Activated T-cell treated with anti-CD3 and anti-CD28 coated beads, Interleukin-2, amount 50 U/mL, for 24 hours (primary cell): ENCODE measurements at places on chromosomes 16 and 17.

GRCh38 chr17:50180111-50180510 is 14.3 kb downstream of the SGCA start:
- H3K36me3 ChIP-seq: no peaks in the 10 kb centered on the region
- peaks cover 27% of the 10 kb centered on the region for H3K4me1 ChIP-seq
- H3K27me3 ChIP-seq: no peaks in the 10 kb centered on the region
- H3K27ac ChIP-seq: no peak overlapping the region

- no peak for DNase-seq
- H3K4me1 ChIP-seq: no peaks in the 10 kb centered on the region
- no peaks in the 10 kb centered on the region for H3K27me3 ChIP-seq
- no peak overlapping the region for H3K4me3 ChIP-seq
These were observed 14.4 kb downstream of the MYBBP1A start for GRCh38 chr17:4540687-4541327.

- no peak for DNase-seq
- H3K27me3 ChIP-seq: no peaks in the 10 kb centered on the region
- no peaks in the 10 kb centered on the region for H3K4me1 ChIP-seq
- H3K36me3 ChIP-seq: no peaks in the 10 kb centered on the region
- no peak overlapping the region for H3K27ac ChIP-seq
These were observed 658.9 kb downstream of the TOX3 start for GRCh38 chr16:51888016-51888415.

GRCh38 chr16:7755347-7755882 is 422.8 kb downstream of the RBFOX1 start:
- no peaks in the 10 kb centered on the region for H3K4me1 ChIP-seq
- no peak overlapping the region for H3K4me3 ChIP-seq
- H3K27me3 ChIP-seq: no peaks in the 10 kb centered on the region
- H3K27ac ChIP-seq: no peak overlapping the region
- no peak for DNase-seq
- no peaks in the 10 kb centered on the region for H3K36me3 ChIP-seq

DNA sequence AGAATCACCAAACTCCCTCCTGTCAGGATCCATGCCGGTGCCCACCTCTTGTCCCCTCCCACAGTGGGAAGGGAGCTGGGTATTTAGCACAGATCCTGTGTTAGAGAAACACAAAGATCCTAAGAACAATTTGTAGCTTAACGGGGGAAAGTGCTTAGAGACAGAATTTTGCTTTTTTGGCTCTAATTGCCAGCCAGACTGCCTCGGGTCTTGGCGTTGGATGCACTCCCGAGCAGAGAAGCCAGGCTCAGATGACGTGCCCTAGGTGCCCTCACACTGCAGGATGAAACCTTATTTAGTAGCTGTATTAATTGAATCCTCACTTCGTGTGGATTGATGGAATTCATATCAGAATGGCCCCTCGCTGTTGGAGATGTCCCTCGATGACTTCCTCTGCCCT is 22.5 kb upstream of the MAF start:
- no peaks in the 10 kb centered on the region for H3K36me3 ChIP-seq
- no peak overlapping the region for H3K4me3 ChIP-seq
- DNase-seq: no peak
- peaks cover 57% of the 10 kb centered on the region for H3K27me3 ChIP-seq

GRCh38 chr17:70074956-70075355 is at the start of gene KCNJ16:
TSS of gene KCNJ16 (plus strand) at chr17:70075225. CDS start at chr17:70132088, 56,863 bp downstream.
- no peaks in the 10 kb centered on the region for H3K4me1 ChIP-seq
- no peak for DNase-seq
- peaks cover 5% of the 10 kb centered on the region for H3K27me3 ChIP-seq
- no peaks in the 10 kb centered on the region for H3K36me3 ChIP-seq

GRCh38 chr16:50550035-50550434 is 1.8 kb downstream of the NKD1 start:
- H3K4me1 ChIP-seq: peaks cover 22% of the 10 kb centered on the region
- peak overlapping the region; percentile 60 for H3K4me3 ChIP-seq
- DNase-seq: peak; percentile 43
- no peak overlapping the region for H3K27ac ChIP-seq

DNA sequence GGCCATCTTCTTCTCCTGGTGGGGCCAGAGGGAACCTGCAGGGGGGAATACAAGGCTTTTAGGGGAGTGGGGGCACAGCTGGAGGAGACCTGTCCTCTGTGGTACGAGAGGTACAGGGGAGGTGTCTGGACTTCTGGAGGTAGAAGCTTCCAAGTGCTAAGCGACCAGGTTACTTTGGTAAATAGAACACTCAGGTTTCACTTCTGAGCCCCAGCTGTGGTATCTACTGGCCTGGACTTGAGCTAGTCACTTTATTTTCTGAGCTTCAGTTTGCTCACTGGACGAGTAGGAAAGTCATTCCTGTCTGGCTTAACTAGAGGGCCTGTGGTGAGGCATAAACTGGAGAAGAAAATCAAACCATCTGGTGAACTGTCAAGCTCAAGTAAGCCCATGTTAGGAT is at the start of gene HEATR9:
Gene HEATR9, minus strand, starts transcription at position 155 of the 400 bp plus-strand sequence. Its CDS starts 149 bp downstream, at position 6.
- no peaks in the 10 kb centered on the region for H3K27me3 ChIP-seq
- H3K4me1 ChIP-seq: peaks cover 34% of the 10 kb centered on the region
- peaks cover 12% of the 10 kb centered on the region for H3K36me3 ChIP-seq
- H3K27ac ChIP-seq: no peak within 1 kb of the TSS

- no peak overlapping the region for H3K4me3 ChIP-seq
- H3K36me3 ChIP-seq: peaks cover 9% of the 10 kb centered on the region
- no peaks in the 10 kb centered on the region for H3K27me3 ChIP-seq
- H3K27ac ChIP-seq: peak overlapping the region; percentile 91
These were observed 53.8 kb upstream of the SLC25A19 start for GRCh38 chr17:75342996-75343395.

GRCh38 chr16:74724820-74725549 is 24.3 kb upstream of the MLKL start:
- DNase-seq: no peak
- no peaks in the 10 kb centered on the region for H3K36me3 ChIP-seq
- no peaks in the 10 kb centered on the region for H3K27me3 ChIP-seq

DNA sequence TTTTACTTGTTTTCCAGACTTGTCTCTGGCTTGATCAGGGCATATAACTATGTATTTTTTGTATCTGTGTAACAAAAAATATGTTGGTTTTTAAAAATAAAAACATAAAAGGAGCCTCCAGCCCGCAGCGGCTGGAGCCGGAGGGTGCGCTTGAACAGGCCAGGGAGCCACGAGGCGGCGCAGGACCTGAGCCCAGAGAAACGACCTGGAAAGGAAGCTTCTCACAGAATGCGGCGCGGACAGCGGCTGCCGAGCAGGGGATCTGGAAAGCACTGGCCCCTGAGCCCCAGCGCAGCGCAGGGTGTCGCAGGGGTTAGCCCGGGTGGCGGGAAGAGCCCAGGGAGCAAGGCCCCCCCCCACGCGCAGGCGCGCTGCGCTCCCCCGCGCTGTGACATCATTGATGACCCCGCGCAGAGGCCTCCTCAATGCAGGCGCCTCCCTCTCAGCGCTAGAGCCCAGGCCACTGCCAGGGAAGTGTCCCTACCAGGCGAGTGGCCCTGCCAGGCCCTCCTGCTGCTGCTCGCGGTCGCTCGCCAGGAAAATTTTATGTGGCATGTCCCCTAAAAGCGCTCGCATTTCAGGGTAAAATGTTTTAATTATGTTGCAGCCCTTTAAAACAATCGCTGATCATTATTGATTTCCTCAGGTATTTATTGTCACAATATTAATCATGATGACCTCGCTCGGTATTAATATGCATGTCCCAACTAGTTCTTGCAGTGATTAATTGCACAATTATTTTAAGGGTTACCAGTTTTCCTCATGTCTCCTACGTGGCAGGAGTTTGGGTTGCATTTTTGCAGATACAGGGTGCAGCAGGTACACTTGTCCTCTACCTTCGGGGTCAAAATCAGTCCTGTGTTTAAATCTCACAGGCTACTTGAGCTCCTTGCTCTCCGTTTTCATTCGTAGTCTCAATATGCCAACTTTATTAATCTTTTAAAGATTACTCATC is 134.2 kb downstream of the USP22 start:
- peaks cover 9% of the 10 kb centered on the region for H3K27me3 ChIP-seq
- peak overlapping the region; percentile 68 for H3K4me3 ChIP-seq
- H3K36me3 ChIP-seq: no peaks in the 10 kb centered on the region
- DNase-seq: peak; percentile 89
- H3K4me1 ChIP-seq: peaks cover 12% of the 10 kb centered on the region

DNA sequence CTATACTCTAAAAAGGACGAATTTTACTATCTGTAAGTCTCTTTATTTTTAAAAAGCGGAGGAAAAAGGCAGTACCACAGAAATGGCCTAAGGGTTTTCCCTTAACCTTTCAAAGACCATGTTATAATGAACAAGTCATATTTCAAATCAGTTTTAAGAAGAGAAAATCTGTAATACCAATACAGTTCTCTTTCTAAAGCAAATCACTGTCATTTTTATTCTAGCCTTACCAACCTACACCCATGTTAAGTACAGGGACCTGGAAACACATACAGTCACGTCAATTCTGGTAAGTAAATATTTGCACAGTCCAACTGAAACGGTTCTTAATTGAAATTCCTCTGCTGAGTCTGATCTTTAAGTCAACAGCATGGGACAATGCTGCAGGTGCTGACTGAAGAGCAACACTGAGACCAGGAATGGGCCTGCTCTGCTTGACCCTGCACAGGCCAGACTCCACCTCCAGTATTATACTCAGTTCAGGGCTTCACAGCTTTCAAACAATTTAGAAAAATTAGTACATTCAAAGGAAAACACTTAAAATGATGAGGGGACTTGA is 20.2 kb downstream of the MBTPS1 start:
- no peak overlapping the region for H3K4me3 ChIP-seq
- H3K27me3 ChIP-seq: no peaks in the 10 kb centered on the region
- peaks cover 26% of the 10 kb centered on the region for H3K4me1 ChIP-seq

- H3K27ac ChIP-seq: no peak overlapping the region
- no peak for DNase-seq
- no peaks in the 10 kb centered on the region for H3K36me3 ChIP-seq
- H3K27me3 ChIP-seq: peaks cover 43% of the 10 kb centered on the region
These were observed 15.9 kb downstream of the EPOP start for GRCh38 chr17:38658741-38659345.

DNA sequence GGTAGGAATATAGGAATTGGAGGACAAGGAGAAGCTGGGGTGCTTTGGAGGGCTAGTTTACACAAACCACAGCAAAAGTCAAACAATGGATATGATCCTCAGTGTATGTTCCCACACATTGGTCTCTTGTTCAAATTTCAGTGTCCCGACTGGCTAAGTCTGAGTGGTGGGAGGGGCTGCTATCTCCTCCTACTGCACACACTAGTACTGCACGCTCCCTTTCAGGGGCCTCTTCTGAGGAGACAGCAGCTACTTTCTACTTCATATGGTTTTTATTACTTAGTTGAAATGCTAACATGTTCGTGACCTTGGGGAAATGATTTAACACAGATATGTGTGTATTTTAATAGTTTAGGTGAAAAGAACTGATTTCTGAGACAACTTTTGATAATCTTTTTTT is 18.8 kb upstream of the KRT10 start:
- no peaks in the 10 kb centered on the region for H3K4me1 ChIP-seq
- no peak overlapping the region for H3K27ac ChIP-seq
- no peaks in the 10 kb centered on the region for H3K36me3 ChIP-seq
- no peak for DNase-seq
- H3K27me3 ChIP-seq: peaks cover 28% of the 10 kb centered on the region

DNA sequence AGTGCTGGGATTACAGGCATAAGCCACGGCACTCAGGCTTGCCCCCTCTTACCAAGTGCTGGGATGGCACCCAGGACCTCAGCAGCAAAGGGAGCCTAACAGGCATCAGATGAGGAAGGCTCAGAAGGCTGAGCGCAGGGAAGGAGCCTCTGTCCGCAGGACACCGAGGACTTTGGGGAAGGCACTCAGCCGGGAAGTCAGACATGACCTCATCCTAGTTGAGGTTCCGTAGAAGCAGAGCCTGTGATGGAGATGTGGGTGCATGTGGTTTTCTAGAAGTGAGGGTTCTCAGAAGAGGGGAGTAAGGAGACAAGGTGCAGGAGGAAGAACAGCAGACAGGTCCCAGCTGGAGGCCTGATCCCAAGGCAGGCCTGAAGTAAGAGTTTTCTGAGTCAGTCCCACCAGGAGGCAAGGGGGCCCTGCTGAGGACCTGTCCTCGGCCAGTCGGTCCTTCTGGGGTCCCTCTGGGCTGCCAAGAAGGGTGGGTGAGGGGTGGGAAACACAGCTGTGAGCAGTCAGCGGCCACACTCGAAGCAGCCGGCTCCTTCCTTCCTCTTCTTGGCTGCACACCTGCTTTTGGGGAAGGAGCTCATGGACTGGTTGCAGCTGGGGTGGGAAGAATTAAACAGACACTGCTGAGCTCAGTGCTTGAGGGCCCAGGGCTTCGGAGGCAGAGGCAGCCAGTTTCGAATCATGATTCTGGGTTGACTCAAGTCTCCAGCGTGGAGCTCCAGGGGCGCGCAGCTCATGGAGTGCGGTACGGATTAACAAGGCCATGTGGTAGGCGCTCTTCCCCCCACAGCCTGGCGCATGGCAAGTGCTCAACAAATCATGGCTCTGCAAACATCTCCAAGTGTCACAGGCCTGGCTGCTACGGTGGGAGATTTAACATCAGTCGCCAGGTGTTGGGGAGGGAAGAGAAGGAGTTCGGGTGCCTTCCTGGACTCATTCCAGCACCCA is 38.9 kb upstream of the SNN start:
- DNase-seq: peak; percentile 39
- no peaks in the 10 kb centered on the region for H3K27me3 ChIP-seq
- no peak overlapping the region for H3K4me3 ChIP-seq
- peak overlapping the region; percentile 56 for H3K27ac ChIP-seq
- no peaks in the 10 kb centered on the region for H3K36me3 ChIP-seq

DNA sequence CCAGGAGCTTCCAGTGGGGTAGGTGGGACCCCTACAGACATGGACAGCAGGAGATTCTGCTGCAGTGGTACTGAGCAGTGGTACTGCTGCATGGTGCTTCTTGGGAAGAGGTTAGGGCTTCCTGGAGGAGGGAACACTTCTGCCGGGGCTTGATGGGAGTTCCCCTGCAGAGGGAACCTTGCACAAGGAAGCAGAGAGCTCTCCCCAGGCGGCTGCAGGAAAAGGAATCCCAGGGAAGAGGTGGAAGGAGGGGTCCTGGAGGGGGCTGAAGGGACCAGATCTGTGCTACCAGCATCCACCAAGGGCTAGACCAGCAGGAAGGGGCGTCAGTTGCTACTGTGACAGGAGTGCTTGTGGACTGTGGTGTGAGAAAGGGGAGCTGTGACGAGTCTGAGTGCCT is 10.6 kb downstream of the RIPOR1 start:
- H3K36me3 ChIP-seq: peaks cover 34% of the 10 kb centered on the region
- peak overlapping the region; percentile 54 for H3K27ac ChIP-seq
- no peak for DNase-seq
- H3K4me1 ChIP-seq: peaks cover 36% of the 10 kb centered on the region

- H3K36me3 ChIP-seq: peaks cover 73% of the 10 kb centered on the region
- H3K4me1 ChIP-seq: peaks cover 85% of the 10 kb centered on the region
- no peak for DNase-seq
- peak overlapping the region; percentile 60 for H3K27ac ChIP-seq
- no peak overlapping the region for H3K4me3 ChIP-seq
- H3K27me3 ChIP-seq: no peaks in the 10 kb centered on the region
These were observed 53.9 kb downstream of the USP10 start for GRCh38 chr16:84753412-84754326.

DNA sequence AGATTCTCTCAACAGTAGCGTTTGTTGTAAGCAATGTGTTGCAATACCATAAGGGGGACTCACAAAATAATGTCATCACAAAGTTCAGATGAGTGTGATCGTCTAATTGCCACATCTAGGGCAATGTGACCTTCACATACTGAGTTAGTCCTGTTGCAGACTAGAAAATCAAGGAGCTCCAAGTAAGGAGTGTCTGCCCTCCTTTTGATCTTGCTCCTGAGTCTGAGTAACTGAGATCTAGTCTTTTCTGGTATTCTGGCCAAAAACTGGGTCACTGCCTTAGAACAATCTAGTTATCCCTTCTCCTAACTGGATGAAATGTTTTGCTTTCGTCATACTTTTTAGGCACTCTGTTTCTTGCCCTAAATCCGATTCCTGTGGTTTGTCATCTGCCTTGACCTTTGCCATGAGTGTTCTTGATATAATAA is 712.1 kb downstream of the CDH11 start:
- no peak overlapping the region for H3K27ac ChIP-seq
- H3K4me1 ChIP-seq: no peaks in the 10 kb centered on the region
- H3K4me3 ChIP-seq: no peak overlapping the region
- H3K27me3 ChIP-seq: no peaks in the 10 kb centered on the region
